ENCODE measurements at places on chromosomes 4 and X. TPM values are rescaled to one million over a fixed set of nuclear protein-coding genes. Genes with fewer than 3 reads are reported as not detected.

SSX2B gene
- total RNA-seq = not detected

MUC7 gene
- total RNA-seq = not detected

FAM114A1 gene
- total RNA-seq = 20.8 TPM

TMEM144 gene
- total RNA-seq = 17.9 TPM

ANXA10 gene
- total RNA-seq = not detected

PABPC1L2A gene
- total RNA-seq = not detected

ZNF732 gene
- total RNA-seq = not detected

GYG2 gene
- total RNA-seq = 44.0 TPM

IGFBP7 gene
- total RNA-seq = 40.4 TPM

FANCB gene
- total RNA-seq = 8.8 TPM

ZNF711 gene
- total RNA-seq = 12.7 TPM

DCX gene
- not detected for total RNA-seq

TBC1D9 gene
- 13.6 TPM for total RNA-seq

SPANXA2 gene
- total RNA-seq = not detected

AKAP14 gene
- total RNA-seq = not detected

FAM53A gene
- total RNA-seq = 5.2 TPM

MAGEA6 gene
- not detected for total RNA-seq

FGF2 gene
- total RNA-seq = 0.19 TPM

SMIM10L2A gene
- 2.1 TPM for total RNA-seq

GLRA2 gene
- total RNA-seq = not detected

SETD7 gene
- 32.2 TPM for total RNA-seq

GPRASP2 gene
- total RNA-seq = 2.7 TPM

FOXR2 gene
- total RNA-seq = not detected

PAGE4 gene
- total RNA-seq = 22.4 TPM

SGCB gene
- 6.5 TPM for total RNA-seq

MAML3 gene
- 12.1 TPM for total RNA-seq

TMEM271 gene
- total RNA-seq = not detected

STS gene
- 49.1 TPM for total RNA-seq
